T-helper 17 cell (primary cell): ENCODE measurements at places on chromosomes 7 and 10.

DNA sequence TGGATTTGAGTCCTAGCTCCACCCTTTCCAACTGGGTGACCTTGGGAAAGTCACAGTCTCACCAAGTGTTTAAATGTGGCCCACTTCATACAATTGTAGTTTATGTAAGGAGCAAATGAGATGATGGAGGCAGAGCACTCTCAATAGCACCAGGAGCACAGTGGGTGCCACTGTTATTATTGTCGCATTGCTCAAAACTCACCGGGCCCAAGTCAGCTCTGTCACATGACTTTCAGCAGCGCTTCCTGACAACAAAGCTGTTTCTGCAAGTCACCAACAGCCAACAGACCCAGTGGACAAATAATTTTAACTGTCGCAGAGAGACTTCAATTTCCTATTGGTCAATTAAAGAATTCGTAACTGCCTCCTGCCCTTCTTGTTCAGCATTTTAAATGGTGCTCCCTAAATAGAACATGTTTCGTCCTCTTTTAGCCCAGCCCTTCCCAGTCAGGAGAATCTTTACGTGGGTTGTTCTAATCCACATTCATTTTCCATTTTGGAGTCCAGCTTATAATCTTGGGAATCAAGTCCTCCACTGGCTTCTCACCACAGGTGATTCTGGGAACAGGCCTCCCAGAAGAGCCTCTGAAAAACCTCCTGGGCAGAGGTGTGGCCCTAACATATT is 415.6 kb upstream of the NPVF start:
- DNase-seq = no peak

- no peak for DNase-seq
These were observed 12.5 kb downstream of the PSAP start for GRCh38 chr10:71838264-71839211.

DNA sequence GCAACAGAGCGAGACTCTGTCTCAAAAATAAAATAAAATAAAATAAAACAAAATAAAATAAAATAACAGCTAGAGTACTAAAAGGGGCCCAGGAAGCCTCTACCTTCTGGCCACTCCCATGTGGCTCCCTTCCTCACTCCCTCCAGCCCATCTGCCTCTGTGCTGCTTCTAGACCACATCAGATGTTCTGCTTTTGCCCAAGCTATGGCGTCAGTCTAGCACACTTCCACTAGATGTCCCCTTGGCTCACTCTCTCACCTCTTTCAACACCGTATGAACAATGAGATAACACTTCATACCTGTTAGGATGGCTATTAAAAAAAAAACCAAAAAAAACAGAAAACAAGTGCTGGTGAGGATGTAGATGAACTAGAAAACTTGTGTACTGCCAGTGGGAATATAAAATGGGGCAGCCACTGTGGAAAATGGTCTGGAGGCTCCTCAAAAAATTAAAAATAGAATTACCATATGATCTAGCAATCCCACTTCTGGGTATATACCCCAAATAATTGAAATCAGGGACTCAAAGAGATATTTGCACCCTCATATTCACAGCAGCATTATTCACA is 132.3 kb downstream of the ARHGAP22 start:
- DNase-seq = no peak

- DNase-seq = no peak
These were observed 34.3 kb downstream of the NAPEPLD start for GRCh38 chr7:103114576-103115008.

- DNase-seq = no peak
These were observed 1079.9 kb upstream of the LRRTM3 start for GRCh38 chr10:65845916-65846315.

DNA sequence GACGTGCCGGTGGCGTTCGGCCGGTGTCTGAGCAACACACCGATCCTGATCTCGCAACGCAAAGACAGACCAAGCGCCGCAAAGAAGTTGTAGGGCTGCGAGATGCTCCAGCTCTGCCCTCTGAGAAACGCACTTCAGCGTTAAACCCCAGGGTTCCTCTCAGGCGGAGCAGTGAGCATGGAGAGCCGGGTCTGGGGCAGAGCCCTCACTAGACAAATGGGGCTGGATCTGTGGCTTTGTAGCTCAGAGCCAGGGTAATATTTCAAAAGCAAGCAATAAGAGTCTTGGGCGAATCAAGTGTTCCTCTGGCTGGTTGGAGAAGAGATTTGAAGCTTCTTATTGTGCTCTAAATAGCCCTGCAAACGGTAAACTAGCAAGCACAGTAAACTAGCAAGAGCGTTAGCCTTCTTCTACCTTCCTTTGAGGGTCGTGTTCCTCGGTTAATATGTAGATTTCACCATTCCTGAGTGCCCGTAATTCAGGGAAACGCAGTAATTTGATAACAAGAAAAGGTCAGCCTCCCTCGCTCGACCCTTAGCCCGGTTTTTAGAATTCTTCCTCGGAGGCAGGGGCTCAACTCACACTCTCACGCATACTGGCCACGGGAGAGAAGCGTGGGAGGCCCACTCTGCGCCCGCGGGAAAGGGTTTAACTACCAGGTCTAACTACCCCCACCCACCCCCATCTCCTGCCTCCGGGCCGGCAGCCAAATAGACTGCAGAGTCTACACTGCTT is 6.7 kb downstream of the SKAP2 start:
- DNase-seq = no peak

- DNase-seq = no peak
These were observed 54.8 kb upstream of the IFRD1 start for GRCh38 chr7:112395411-112395810.

DNA sequence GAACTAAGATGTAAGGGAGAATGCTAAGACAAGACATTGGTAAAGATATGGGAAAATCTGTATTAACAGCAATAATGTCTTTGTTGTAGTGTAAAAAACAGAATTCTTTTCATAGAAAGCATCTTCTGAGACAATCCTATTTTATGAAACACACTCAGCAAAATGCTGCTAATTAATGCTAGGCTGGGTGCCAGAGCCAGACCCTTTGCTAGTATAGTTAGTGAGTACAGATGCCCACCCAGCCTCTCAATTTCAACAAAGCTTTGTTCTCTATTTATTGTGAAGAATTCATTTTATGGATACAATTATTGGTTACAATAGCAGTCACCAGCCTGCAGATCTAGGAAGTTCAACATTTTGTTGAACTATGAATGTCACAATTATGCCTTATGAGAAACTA is 131.0 kb downstream of the SEM1 start:
- DNase-seq = no peak
